ENCODE measurements at places on chromosomes 1 and 21. TPM values are rescaled to one million over a fixed set of nuclear protein-coding genes. Genes with fewer than 3 reads are reported as not detected.

The AMY2B gene
- total RNA-seq, result 16.0 TPM

- peaks cover 11% of the 10 kb centered on the region for H3K4me1 ChIP-seq
- H3K27me3 ChIP-seq, result no peaks in the 10 kb centered on the region
- DNase-seq, result peak; percentile 66
- no peaks in the 10 kb centered on the region for H3K36me3 ChIP-seq
- H3K27ac ChIP-seq, result no peak overlapping the region
Observed at GRCh38 chr1:68116643-68117235, 66.3 kb upstream of the DIRAS3 start.

DNA sequence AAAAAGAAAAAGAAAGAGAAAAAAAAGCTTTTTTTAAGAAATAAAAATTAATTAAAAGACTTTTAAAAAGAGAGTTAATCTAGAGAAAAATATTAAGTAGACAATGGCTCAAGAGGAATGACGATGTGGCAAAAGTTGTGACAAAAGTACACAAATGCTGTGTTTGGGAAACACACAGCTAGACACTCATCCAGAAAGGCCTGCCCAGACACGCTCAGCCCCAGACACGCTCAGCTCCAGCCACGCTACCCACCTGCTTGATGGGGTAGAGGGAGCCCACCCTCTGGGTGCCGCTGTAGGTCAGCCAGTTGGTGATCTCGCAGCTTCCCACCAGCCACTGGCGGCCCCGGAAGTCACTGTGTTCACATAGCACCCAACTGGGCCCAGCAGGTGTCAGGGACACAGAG, 10.2 kb downstream of the CD52 start:
- no peak overlapping the region for H3K27ac ChIP-seq
- no peaks in the 10 kb centered on the region for H3K27me3 ChIP-seq
- H3K36me3 ChIP-seq, result no peaks in the 10 kb centered on the region
- H3K4me1 ChIP-seq, result no peaks in the 10 kb centered on the region
- DNase-seq, result no peak

The CLCA1 gene
- 0.12 TPM for total RNA-seq

The NTRK1 gene
- 38.8 TPM for total RNA-seq

- no peaks in the 10 kb centered on the region for H3K27me3 ChIP-seq
- DNase-seq, result no peak
- H3K4me3 ChIP-seq, result no peak overlapping the region
- no peak overlapping the region for H3K27ac ChIP-seq
- H3K36me3 ChIP-seq, result no peaks in the 10 kb centered on the region
Observed at GRCh38 chr1:162229549-162229948, 147.1 kb downstream of the SPATA46 start.

The ETNK2 gene
- total RNA-seq, result 227 TPM

DNA sequence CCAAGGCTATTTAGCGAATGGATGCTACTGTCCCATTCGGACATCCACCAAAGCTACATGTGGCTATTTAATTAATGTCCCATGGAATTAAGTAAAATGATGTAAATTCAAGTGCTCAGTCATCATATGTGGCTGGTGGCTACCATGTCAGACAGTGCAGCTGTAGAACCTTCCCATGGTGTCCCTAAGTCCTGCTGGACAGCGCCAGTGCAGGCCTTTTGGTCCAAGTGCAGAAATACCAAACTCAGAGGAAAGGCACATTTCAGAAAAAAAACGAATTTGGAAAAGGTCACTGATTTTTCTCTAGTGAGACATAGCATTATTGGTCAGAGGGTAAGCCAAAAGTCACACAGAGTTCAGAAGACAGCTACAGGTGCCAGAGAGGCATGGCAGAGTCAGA, 17.6 kb downstream of the TMPRSS2 start:
- no peaks in the 10 kb centered on the region for H3K4me1 ChIP-seq
- H3K4me3 ChIP-seq, result no peak overlapping the region
- DNase-seq, result no peak

DNA sequence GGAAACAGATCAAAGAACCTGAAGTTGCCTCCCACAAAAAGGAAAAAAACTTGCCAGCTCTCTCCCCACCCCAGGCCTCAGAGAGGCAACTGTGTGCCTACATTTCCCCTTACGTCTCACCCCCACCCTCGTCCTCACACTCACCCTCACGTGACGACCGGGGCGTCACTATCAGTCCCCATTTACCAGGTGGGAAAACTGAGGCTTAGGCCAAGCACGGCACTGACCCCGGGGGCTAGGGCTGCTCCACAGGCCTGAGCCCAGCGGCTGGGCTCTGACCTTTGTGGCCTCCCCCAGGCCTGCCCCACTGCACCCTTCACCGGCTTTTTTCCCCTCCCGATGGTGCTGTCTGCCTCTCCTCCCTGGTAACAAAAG, 51.5 kb upstream of the RUNX3 start:
- H3K4me1 ChIP-seq, result no peaks in the 10 kb centered on the region
- H3K36me3 ChIP-seq, result no peaks in the 10 kb centered on the region
- H3K27me3 ChIP-seq, result no peaks in the 10 kb centered on the region
- DNase-seq, result no peak
- no peak overlapping the region for H3K4me3 ChIP-seq

DNA sequence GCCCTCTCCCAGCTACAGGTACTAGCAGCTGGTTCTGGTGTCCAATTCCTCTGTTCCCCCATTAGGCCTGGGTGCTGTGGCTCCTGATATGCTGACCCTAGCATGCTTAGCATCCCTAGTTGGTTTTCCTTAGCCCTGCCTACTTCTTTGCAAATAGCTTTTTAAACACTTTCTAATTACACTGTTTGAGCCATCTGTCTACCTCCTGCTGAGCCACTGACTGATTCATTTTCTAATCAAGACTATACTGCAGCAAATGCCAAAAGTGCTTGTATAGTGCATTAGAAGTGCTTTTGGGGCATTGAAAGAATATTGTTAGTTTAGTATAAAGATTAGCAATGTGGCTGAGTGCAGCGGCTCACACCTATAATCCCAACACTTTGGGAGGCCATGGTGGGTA, 36.3 kb downstream of the ERICH3 start:
- H3K4me3 ChIP-seq, result no peak overlapping the region
- DNase-seq, result no peak
- H3K36me3 ChIP-seq, result no peaks in the 10 kb centered on the region
- H3K4me1 ChIP-seq, result no peaks in the 10 kb centered on the region
- H3K27ac ChIP-seq, result no peak overlapping the region

DNA sequence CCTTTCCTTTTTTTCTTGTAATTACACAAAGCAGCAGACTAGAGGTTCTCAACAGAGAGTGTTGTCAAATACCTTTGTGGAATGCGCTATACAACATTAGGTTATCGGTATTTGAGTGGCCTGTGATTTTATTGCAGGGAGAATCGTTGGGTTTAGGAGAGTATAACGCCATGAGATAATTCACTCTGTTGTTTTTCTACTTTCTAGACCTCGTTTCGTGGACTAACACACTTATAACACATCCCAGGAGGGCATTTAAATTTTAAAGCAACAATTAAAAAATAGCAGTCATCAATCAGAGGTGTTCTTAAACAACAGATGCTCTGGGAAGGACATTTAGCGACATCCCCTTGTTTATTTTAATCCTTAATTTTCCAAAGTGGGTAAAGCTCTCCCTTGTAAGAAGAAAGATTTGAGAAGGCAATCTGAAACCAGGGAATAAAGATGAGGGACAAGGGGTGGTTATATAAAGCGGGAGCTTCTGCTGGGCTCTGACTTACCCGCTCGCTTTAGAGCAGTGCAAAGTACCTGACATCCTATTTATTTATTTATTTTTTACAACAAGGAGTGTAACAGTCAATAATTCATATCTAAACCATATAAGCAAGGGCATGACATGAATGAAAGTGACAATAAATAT, 4.9 kb downstream of the PBX1 start:
- H3K4me3 ChIP-seq, result peak overlapping the region; percentile 30
- H3K4me1 ChIP-seq, result peaks cover 4% of the 10 kb centered on the region
- peak overlapping the region; percentile 65 for H3K27ac ChIP-seq
- H3K27me3 ChIP-seq, result no peaks in the 10 kb centered on the region
- no peaks in the 10 kb centered on the region for H3K36me3 ChIP-seq
- DNase-seq, result no peak

The DIRAS3 gene
- 2.0 TPM for total RNA-seq

GRCh38 chr1:20972855-20973254, 185.7 kb upstream of the HP1BP3 start:
- no peak for DNase-seq
- H3K27ac ChIP-seq, result no peak overlapping the region
- H3K36me3 ChIP-seq, result no peaks in the 10 kb centered on the region

The CAMK2N1 gene
- total RNA-seq, result 7.8 TPM

The ITLN1 gene
- 8.8 TPM for total RNA-seq

- H3K27me3 ChIP-seq, result no peaks in the 10 kb centered on the region
- H3K4me3 ChIP-seq, result no peak overlapping the region
Observed at GRCh38 chr1:217332431-217333065, 298.3 kb downstream of the GPATCH2 start.

DNA sequence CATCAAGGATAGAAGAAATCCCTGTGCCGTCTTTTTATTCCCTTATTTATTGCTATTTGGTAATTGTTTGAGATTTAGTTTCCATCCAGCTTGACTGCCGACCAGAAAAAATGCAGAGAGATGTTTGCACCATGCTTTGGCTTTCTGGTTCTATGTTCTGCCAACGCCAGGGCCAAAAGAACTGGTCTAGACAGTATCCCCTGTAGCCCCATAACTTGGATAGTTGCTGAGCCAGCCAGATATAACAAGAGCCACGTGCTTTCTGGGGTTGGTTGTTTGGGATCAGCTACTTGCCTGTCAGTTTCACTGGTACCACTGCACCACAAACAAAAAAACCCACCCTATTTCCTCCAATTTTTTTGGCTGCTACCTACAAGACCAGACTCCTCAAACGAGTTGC, 99.0 kb downstream of the TGFB2 start:
- no peaks in the 10 kb centered on the region for H3K36me3 ChIP-seq
- no peaks in the 10 kb centered on the region for H3K27me3 ChIP-seq
- DNase-seq, result no peak

GRCh38 chr1:7916501-7916830, 24.2 kb downstream of the TNFRSF9 start:
- no peaks in the 10 kb centered on the region for H3K36me3 ChIP-seq
- H3K27me3 ChIP-seq, result no peaks in the 10 kb centered on the region
- no peak for DNase-seq
- H3K4me3 ChIP-seq, result no peak overlapping the region
- H3K4me1 ChIP-seq, result no peaks in the 10 kb centered on the region

DNA sequence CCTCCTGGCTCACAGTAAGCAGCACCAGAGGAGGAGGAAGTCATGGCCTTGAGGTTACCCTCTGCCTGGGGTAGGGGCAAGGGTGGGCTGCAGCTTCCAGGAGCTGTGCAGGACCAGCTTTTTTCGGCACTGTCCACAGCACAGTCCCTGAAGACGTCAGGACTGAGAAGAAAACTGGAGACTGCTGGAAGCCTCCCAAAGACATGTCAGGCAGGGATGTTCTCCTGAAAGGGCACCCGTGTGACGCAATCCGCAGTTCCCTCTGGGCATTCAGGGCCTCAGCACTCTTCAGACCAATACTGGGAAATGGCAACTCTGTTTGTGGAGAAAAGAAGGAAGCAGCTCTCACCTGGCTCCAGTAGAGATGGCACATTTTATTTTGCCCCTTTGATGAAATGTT, 64.8 kb upstream of the TENT5C start:
- H3K4me1 ChIP-seq, result no peaks in the 10 kb centered on the region
- no peak for DNase-seq
- no peak overlapping the region for H3K27ac ChIP-seq
- H3K36me3 ChIP-seq, result no peaks in the 10 kb centered on the region

GRCh38 chr1:213385806-213386324, 334.8 kb downstream of the RPS6KC1 start:
- no peak for DNase-seq
- no peak overlapping the region for H3K27ac ChIP-seq
- H3K27me3 ChIP-seq, result no peaks in the 10 kb centered on the region
- H3K4me1 ChIP-seq, result peaks cover 4% of the 10 kb centered on the region

DNA sequence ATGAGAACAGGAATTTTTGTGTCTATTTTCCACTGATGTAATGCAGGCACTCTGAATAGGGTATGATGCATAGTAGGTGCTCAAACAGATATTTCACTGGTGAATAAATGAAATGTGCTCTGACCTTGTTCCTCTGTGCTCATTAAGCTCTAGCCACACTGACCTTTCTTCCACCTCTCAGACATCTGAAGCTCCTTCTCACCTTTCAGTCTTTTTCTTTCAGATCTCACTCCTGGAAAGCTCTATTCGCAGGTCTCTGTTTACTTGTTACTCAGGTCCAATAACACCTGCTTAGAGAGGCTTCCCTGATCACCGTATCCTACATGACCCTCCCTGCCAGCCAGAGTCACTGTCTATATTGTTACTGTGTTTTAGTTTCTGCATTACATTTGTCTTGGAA, 59.2 kb upstream of the IVNS1ABP start:
- no peaks in the 10 kb centered on the region for H3K36me3 ChIP-seq
- H3K4me3 ChIP-seq, result no peak overlapping the region
- H3K27ac ChIP-seq, result no peak overlapping the region
- no peak for DNase-seq
- H3K27me3 ChIP-seq, result no peaks in the 10 kb centered on the region
- no peaks in the 10 kb centered on the region for H3K4me1 ChIP-seq

The DIO1 gene
- 0.81 TPM for total RNA-seq

GRCh38 chr1:160916666-160917065, 31.7 kb upstream of the ITLN1 start:
- no peaks in the 10 kb centered on the region for H3K36me3 ChIP-seq
- H3K4me3 ChIP-seq, result no peak overlapping the region
- H3K27ac ChIP-seq, result no peak overlapping the region

The S100A7 gene
- total RNA-seq, result not detected

DNA sequence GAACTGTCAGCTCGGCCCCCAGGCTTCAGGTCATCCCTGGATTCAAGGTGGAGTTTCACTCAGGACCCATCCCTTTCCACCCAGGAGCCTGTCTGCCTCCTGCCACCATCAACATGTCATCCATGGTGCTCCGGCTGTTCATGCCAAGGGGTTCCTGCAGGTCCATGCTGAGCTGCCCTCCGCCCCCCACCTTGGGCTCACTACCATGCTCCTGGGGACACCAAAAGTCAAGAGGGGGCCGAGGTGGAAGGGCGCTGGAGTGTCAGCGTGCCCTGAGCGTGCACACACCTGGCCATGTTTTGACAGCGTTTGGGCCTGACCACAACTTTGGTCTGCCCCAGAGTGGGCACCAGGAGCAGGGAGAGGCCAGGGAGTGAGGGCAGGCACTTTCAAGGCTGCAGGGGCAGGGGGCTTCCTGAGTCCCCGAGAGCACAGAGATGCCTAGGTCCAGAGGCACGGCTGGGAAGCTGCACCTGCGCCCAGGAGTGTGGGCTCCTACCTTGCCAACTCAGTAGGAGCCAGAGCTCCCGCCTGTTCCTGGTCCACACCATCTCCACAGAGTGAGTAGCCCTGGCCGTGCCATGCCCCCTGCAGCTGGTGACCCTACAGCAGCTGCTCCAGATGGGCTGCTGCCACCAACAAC, 639.6 kb upstream of the ZP4 start:
- no peaks in the 10 kb centered on the region for H3K36me3 ChIP-seq
- no peak overlapping the region for H3K27ac ChIP-seq
- H3K4me1 ChIP-seq, result no peaks in the 10 kb centered on the region
- no peaks in the 10 kb centered on the region for H3K27me3 ChIP-seq
- no peak overlapping the region for H3K4me3 ChIP-seq

DNA sequence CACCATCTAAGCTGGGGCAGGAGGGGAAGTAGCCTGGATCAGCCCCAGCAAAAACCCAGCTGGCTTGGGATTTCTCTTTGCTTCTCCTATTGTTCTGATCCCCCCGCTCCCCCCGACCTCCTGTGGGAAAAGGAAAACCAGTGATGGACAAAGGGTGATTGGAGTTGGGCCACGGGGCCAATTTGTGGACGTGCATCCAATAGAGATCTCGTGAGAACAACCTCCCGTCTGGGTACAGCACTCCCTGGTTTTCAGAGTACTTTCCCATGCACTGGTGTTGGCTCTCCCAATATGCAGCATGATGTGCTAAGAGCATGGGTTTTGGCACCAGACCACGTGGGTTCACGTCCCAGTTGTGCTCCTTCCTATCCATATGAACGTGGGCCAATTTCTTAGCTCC, 9.0 kb downstream of the BLACAT1 start:
- H3K27ac ChIP-seq, result no peak overlapping the region
- H3K4me1 ChIP-seq, result peaks cover 58% of the 10 kb centered on the region
- H3K36me3 ChIP-seq, result no peaks in the 10 kb centered on the region
- DNase-seq, result peak; percentile 24
- no peak overlapping the region for H3K4me3 ChIP-seq
- H3K27me3 ChIP-seq, result no peaks in the 10 kb centered on the region
